ENCODE measurements at places on chromosomes 4 and X. TPM values are rescaled to one million over a fixed set of nuclear protein-coding genes. Genes with fewer than 3 reads are reported as not detected.

GRCh38 chr4:99808260-99808857, 8.3 kb upstream of the DAPP1 start:
- H3K36me3 ChIP-seq = no peaks in the 10 kb centered on the region
- no peak overlapping the region for H3K4me3 ChIP-seq
- peak; percentile 80 for DNase-seq
- H3K27ac ChIP-seq = no peak overlapping the region
- peaks cover 14% of the 10 kb centered on the region for H3K4me1 ChIP-seq

DNA sequence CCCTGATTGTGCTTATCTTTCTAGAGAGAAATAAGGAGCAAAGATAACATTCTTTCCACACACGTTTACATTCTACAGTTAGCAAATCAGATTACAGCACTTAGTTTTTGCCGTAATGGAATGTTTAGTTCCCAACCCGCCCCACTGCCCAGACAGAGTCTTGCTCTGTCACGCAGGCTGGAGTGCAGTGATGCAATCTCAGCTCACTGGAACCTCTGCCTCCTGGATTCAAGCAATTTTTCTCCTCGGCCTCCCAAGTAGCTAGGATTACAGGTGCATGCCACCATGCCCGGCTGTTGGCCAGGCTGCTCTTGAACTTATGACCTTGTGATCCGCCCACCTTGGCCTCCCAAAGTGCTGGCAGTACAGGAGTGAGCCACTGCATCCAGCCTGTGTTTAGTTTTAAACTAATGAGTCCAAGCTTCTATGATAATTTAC, 8.4 kb upstream of the PRPS1 start:
- no peak overlapping the region for H3K4me3 ChIP-seq
- no peaks in the 10 kb centered on the region for H3K4me1 ChIP-seq
- DNase-seq = no peak
- no peaks in the 10 kb centered on the region for H3K36me3 ChIP-seq
- H3K27ac ChIP-seq = no peak overlapping the region

APOOL gene
- total RNA-seq = 13.4 TPM

- DNase-seq = no peak
- H3K36me3 ChIP-seq = peaks cover 46% of the 10 kb centered on the region
- H3K4me1 ChIP-seq = peaks cover 54% of the 10 kb centered on the region
- H3K4me3 ChIP-seq = no peak overlapping the region
- H3K27ac ChIP-seq = peak overlapping the region; percentile 46
- H3K27me3 ChIP-seq = no peaks in the 10 kb centered on the region
Observed at GRCh38 chrX:41722816-41723618, 964 bp upstream of the GPR82 start.

SFRP2 gene
- not detected for total RNA-seq

DNA sequence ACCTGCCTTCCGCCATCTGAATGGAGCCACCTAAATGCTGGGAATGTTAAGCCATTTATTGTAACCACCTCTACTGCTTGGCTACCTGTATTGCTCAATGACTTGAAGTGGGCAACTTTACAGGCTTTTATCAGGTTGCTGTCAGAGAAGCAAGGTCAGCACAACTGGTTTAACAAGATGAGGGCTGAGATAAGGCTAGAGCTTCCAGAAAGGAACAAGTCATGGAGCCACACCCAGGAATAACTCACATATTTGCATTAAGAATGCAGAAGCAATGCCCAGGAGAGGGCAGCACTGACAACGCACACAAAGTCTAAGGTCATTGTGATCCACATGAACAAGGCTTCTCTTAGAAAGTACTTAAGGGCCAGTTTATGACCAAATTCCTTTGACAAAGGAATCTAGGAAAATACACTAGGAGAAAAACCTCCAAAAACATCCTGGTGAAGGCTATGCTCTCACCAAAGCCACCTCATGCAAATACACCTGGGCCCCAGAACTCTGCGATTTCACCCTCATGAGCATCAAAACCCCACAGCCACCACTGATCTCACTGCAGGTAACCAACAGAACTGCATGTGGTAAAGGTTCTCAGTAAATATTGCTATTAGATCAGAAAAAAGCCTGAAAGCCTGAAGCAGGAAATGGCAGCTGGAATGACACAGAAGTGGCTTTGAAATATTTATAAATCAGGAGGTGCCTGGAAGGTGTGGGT, 15.0 kb upstream of the STS start:
- no peaks in the 10 kb centered on the region for H3K36me3 ChIP-seq
- H3K4me3 ChIP-seq = no peak overlapping the region
- peaks cover 22% of the 10 kb centered on the region for H3K4me1 ChIP-seq
- DNase-seq = peak; percentile 35
- H3K27me3 ChIP-seq = no peaks in the 10 kb centered on the region

DNA sequence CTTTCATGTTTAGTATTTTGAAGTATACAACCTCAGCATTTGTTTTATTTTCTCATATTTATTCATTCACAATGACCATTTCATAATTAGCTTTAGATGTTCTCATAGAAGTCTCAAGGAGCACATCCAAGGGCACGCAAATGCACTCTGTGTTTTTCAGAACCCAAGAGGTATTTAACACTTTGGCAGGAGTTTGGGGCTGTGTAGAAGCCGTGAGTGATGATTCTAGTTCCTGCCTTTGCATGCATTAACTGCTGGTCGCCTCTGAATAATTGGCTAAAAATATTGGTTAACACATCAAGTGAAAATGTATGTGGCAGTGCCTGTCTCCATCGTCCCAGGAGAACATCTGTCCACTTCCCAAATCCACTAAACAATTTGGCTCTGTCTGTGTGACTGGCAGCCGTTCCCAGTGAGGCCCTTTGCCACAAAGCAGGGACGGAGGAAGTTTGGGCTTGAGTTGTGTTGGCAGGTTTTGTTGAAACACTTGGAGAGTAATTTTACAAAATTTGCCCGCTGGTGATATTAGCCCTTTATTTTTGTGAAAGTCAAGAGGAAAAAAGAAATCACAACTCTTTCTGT, 730.7 kb upstream of the SLIT2 start:
- DNase-seq = no peak
- H3K4me3 ChIP-seq = no peak overlapping the region
- no peak overlapping the region for H3K27ac ChIP-seq
- H3K4me1 ChIP-seq = no peaks in the 10 kb centered on the region
- no peaks in the 10 kb centered on the region for H3K27me3 ChIP-seq
- H3K36me3 ChIP-seq = no peaks in the 10 kb centered on the region

ODAPH gene
- not detected for total RNA-seq

DNA sequence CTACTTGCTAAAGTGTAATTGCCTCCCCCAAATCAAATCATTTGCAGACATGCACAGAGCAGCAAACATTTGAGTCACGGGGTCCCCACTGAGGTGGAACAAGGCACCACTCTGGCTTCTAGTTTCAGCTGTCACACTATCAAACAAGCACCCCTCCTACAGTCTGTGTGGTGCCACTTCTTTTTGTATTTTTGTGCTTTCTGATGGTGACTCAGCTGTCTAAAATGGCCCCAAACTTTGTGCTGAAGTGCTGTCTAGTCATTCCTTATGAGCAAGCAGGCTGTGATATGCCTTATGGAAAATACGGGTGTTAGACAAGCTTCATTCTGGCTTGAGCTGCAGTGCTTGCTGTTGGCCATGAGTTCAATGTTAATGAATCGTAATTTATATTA, 15.4 kb downstream of the IGFBP7 start:
- peaks cover 16% of the 10 kb centered on the region for H3K27me3 ChIP-seq
- DNase-seq = no peak
- no peak overlapping the region for H3K27ac ChIP-seq
- no peaks in the 10 kb centered on the region for H3K36me3 ChIP-seq
- H3K4me3 ChIP-seq = no peak overlapping the region

NWD2 gene
- not detected for total RNA-seq

Data from activated CD8-positive, alpha-beta T cell treated with anti-CD3 and anti-CD28 coated beads, Interleukin-2, amount 10 ng/mL, durations not matched to agents 7 days and 5 days (primary cell).